AML-193 (cell line): ENCODE measurements at places on chromosomes 7 and 10.

DNA sequence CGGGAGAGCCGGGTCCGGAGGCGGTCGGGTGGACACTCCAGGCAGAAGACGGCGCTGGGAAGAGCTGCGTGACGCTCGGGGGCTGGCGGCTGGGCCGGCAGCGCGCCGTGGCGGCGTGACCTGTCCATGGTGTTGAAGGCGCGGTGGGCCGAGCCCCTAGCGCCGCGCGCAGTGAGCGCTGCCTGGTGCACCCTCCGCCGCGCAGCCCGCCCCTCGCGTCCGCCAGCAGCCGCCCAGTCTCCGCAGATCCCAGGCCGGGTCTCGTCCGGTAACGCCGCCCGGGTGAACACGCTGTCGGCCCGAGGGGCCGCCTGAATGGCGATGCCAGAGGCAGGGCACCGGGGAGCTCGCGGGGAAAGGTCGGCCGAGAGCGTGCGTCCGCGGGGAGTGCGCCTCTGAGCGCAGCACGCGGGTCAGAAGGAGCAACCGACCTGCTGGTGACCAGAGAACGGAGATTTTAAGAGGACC lies 657 bp upstream of the TMEM178B start:
- DNase-seq = no peak

GRCh38 chr10:112278871-112279270 lies 4.3 kb upstream of the TECTB start:
- DNase-seq = no peak

DNA sequence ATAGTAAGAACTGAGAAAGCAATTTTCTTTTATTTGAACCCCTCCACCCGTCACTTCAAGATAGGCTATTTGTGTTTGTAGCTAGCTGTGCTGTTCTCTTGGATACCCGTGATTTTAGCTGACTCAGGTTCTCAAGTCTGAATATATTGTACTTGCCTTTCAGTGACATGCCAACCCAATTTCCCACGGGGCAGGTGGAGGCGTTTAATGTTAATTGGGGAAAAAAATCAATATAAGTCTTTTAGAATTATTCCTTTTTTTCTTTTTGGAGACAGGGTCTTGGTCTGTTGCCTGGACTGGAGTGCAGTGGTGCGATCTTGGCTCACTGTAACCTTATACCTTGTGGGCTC lies 36.4 kb downstream of the ZRANB1 start:
- DNase-seq = no peak

DNA sequence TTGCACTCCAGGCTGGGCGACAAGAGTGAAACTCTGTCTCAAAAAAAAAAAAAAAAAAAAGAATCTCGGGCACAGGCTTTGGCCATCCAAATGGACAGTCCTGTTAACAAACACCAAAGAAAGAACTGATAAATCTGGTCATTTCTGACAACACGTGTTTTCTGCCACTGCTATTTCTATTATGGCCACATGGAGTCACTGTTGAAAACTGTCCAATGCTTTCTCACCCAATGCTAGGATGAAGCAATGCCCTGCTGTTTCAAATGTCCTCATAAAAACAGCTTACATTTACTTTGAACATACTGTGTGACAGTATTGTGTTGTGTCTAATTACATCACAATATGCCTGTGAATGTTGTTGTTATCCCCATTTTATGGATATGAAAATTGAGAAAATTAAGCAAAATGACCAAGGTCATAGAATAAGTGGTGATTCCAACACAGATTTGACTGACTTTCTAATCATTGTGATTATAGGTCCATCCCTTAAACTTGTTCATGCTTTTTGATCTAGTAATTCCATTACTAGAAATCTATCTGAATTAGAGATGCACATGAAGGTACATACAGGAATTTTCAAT lies 19.9 kb upstream of the MAP3K8 start:
- DNase-seq = peak; percentile 84

DNA sequence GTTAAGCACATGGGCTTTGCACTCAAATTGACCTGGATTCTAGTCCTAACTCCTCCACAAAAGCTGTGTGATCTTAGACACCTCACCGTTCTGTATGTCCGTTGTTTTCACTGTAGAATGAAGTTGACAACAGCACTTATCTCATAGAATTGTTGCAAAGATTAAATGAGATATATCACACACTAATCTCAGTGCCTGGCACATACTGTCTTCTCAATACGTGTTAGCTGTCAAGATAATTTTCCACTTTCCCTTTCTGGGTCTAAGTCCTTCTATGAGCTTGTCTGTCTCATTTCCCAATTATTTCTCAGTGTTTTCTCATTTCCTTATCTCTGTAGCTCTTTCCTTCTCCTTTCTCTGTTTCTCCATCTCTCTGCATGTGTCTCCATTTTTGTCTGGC lies 296.6 kb downstream of the KCNMA1 start:
- DNase-seq = no peak

DNA sequence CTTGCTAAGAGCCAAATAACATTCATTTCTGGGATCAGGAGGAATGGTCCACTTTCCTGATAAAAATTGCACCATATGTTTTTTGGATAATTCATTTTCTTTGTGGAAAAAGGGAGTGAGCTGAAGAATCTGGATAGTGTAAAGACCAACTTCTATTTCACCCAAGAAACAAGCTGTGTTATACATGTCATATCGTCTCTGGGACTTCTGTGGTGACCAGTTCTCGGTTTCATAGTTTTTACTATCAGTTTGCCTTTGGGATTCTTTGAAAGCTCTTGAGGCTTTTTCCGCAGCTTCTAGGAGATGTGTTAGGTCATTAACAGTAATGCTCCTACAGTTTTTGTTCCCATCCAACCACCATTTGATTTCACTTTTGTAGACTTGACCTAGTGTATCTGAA lies 14.4 kb upstream of the SAMD9 start:
- DNase-seq = no peak

GRCh38 chr7:98209166-98209920 lies 1.9 kb upstream of the BHLHA15 start:
- no peak for DNase-seq

GRCh38 chr7:83520726-83521125 lies 128.2 kb downstream of the SEMA3E start:
- no peak for DNase-seq

DNA sequence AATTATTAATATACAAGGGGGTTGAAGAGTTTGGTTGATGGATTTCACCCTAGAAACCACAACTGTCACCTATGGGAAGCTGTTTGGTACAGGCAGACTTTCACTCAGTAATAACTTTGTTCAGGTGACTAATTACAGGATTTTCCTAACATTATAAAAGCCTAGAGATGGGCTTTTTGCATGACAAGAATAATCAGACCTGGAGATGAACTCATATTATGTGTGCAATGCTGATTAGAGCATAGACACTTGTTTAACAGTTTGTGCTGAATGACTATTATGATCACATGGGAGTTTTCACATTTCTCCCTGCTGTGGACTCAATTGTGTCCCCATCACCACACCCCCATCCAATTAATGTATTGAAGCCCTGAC lies 90.2 kb upstream of the STEAP4 start:
- DNase-seq = no peak

- DNase-seq = no peak
Measured at GRCh38 chr7:78165454-78165853, 366.9 kb downstream of the PHTF2 start.

DNA sequence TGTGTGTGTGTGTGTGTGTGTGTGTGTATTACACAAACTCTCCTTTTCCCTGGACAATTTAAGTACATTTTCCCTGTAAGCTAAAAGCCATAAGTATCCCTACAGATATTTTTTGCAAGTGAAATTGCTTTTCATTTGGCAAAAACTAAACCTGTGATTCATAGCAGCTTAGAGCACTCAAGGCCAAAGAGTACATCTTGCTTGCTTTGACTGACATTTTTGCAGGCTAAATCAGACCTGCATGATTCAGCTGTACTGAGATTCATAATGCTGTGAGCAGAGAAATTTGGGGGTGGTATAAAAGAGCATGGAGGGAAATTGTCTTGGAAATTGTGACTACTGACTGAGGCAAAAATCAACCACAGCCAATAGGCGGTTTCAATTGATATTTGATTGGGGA lies 500.4 kb downstream of the GFRA1 start:
- DNase-seq = no peak

GRCh38 chr7:110868458-110868857 lies 222.5 kb upstream of the LRRN3 start:
- no peak for DNase-seq

DNA sequence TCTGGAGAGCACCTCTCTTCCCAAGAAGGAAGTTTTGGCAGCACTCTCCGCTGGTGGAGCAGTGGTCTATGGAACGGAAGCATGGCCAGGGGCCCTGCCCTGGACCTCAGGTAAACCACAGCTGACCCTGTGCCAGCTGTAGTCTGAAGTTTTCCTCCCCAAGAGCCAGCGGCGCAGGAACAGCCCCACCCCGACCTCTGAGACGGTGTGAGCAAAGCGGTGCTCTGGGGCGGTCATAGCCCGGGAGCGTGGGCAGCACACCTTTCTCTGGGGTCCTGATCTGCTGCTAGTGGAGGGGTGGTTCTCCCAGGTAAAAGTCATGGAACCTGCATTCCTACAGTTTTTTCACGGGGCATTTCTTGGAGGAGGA lies 52.6 kb downstream of the TSPAN15 start:
- no peak for DNase-seq

GRCh38 chr7:55191161-55191925 lies 172.5 kb downstream of the EGFR start:
- DNase-seq = no peak

DNA sequence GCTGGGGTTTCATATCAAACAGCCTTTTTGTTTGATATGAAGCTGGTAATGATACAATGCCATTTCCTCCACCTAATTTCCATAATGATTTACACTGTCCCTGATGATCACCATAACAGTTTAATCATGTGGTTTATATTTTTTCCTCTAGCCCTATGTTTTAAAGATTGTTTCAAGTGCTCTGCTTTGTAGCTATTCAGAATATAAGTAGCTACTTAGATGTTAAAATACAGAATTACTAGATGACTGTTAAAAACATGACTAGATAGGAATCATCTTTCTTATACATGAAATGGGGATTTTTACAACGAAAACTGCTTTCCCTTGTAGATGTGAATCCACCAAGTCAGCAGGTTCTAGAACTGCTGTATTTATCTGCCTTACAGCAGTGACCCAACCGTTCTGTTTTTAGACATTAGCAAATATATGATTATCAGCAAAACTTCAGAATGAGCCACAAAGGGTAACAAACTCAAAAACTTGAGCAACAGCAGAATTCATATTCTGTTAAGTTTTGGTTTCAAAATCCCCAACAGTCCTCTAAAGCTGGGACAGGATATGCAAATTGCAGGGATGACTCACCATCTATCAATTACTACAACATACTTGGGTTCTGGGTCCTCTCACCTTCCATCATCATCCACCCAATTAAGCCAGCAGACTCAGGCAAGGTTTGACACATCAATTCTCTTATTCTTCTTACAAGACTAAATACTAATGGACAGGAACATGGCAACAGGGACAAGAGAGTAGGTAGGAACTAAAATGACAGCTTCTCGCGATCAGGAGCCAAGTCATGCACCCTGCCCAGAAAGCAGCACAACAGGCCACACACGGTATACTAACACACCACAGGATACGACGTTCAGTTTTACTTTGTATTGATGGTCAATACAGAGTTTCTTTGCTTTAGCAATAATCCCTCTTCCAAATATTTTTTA lies 83.9 kb downstream of the PIP4K2A start:
- peak; percentile 76 for DNase-seq

DNA sequence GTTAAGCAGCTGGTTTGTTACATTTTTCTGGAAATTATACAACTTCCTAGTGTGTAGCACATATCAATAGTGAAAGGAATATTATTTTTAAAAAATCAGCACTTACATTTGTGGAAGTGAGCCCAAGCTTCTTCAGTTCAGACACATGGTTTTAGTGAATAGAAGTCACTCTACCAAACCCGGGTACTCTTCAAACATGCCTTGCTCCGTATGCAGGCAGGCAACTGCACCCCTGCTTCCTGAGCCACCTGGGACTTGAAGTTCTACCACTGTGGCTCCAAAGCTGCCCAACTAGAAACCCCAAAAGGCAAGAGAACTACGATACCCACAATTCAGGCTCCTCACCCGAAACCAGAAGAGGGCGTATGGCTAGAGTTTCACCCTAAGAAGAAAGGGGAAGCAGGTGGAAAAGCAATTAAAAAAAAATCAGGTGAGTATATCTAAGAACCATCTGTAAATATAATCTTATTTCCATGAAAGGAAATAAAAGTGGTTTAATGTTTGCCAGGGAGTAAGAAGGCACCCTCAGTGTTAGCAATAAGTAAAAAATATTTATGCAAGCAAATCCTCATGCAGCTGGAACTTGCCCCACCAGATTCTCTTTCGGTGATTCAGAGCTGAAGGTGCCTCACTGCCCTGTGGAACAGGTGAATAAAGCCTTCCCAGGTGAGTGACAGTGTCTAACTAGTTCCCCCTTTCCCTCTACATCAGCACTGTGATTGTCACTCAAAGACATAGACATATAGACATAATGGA lies at the start of gene MACC1:
Gene MACC1 (minus strand): TSS at position 192 of the 756 bp plus-strand sequence. CDS start 55,522 bp downstream, outside the sequence.
- peak; percentile 92 for DNase-seq

DNA sequence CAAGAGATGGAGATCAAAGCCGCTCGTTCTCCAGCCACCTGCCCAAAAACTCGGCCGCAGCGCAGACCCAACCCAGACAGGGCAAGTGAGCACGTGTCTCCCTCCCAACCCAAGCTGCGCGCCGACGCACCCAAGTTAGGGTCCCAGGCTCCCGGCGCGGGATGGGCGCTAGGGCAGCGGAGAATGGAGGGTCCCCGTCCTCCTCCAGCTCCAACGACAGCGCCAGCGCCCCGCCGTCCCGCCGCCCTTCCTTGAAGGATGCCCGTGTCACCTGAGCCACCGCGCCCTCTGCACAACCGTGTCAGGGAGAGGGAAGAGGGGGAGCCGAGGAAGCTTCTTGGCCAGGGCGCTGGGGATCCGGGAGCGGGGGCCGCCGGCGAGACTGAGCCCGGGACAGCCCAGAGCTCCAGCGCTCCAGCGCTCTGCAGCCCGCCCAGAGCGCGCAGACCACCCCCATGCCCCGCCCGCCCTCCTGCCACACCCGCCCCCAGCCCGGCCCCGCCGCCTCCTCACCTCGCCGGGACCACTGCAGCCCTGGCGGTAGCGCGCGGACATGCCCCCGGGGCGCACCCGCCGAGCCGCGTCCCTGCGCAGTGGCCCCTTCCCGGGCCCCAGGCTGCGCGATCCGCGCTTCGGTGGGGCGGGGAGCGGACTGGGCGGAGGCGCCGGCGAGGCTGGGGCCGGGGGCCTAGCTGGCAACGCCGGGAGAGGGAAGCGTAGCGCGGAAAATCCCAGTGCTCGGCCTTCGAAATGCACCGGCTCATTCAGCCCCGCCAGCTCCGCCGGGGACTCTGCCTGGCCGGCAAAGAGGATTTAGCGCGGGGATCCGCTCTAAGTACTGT lies at the start of gene SLC16A12:
Gene SLC16A12 (minus strand): TSS at position 424 of the 842 bp plus-strand sequence. CDS start 73,016 bp downstream, outside the sequence.
- no peak for DNase-seq

DNA sequence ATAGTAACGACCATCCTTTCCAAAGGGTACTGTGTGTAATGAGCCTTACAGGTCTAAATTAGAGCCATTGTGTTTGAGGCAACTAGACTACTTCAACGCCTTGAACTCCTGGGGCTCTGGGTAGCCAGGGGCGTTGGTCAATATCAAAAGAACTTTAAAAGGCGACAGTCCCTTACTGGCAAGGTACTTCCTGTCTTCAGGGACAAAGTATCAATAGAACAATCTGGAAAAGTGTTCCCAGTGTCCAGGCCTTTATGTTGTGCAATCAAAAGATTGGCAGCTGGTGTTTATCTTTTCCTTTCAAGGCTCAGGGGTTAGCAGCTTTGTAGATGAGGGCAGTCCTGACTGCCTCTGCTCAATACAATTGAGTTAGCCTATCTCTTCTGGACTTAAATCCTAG lies 284.3 kb downstream of the PARD3 start:
- DNase-seq = no peak

GRCh38 chr7:155816192-155816508 lies 3.9 kb upstream of the SHH start:
- DNase-seq = no peak

GRCh38 chr10:21521751-21522533 lies 3.5 kb downstream of the SKIDA1 start:
- no peak for DNase-seq

- no peak for DNase-seq
Measured at GRCh38 chr10:77604941-77605351, 32.7 kb downstream of the KCNMA1 start.
